ENCODE measurements at places on chromosomes 5 and 9.

DNA sequence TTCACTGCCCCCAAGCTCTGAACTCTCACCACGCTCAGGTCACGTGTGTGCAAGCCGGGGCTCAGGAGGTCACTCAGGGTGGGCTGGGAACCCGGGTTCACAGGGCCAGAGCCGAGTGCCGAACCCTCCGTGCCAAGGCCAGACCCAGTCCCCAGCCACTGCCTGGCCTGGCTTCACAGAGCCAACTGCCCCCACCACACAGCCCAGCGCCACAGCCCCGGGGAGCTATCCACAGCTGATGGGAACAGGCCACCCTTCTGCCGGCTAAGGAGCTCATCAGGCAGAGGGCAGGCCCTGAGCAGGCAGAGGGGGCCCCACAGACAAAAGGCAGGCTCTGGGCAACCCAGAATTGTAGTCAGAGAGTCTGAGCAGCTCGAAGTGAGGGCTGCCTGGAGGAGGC, 117.0 kb downstream of the VAV2 start:
- no peak for DNase-seq

DNA sequence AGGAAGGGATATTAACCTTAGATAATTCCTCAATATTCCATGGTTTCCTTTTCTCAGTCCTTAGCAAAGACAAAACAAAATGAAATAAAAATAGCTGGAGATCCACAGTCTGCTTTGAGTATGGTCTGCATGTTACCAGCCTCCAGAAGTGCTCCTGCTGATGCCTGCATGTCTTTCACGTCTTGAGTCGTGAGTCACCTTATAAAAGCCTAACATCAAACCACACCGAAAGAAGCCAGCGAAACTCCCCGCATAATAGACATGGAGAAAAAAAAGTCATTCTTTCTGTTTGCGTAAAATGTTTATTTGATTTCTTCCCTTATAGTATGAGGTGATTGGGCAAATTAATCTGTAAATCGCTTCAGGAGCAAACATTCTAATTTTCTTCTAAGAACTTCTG, 380.5 kb downstream of the SLCO4C1 start:
- no peak for DNase-seq

DNA sequence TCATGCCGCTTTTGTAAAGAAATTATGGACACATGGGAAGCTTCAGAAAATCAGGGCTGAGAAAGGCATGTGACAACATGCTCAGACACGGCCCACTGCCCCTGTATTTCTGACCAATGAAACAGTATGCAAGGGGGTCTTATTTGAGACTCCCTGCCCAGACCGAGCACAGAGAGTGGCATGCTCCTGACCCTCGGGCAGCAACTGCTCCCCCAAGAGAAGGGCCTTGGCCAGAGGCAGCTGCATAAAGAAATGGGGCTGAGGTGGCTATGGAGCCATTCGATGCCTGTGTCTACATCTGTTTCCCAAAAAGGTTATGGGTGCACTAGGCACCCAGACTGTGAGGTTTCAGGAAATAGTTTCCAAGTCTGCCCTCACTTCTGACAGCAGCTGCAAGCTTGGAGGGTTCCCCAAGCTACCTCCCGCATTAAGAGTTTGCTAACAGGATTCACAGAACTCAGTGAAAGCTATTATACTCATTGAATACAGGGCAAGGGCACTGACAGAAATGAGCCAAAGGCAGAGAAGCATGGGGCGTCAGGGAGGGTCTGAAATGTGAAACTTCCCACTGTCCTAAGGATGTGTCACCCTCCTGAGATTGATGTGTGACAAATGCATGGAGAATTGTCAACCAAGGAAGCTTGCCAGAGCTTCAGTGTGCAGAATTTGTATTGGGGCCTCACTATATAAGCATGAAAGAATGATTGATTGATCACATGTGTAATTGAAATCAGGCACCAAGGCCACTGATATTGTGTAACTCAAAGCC, 94.3 kb downstream of the DAP start:
- DNase-seq: no peak

DNA sequence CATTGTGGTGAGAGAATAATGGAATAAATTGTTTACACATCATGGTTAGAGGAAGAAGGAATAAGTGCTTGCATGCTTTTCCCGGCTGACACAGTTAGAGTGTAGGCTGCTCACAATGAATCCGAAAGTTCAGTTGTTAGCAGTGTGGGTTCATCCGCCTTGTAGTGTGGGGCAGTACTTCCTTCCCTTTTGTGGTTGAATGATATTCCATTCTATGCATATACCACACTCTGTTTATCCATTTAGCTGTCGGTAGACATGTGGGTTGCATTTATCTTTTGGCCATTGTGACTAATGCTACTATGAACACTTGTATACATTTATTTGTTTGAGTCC, 84.0 kb downstream of the COL5A1 start:
- no peak for DNase-seq

DNA sequence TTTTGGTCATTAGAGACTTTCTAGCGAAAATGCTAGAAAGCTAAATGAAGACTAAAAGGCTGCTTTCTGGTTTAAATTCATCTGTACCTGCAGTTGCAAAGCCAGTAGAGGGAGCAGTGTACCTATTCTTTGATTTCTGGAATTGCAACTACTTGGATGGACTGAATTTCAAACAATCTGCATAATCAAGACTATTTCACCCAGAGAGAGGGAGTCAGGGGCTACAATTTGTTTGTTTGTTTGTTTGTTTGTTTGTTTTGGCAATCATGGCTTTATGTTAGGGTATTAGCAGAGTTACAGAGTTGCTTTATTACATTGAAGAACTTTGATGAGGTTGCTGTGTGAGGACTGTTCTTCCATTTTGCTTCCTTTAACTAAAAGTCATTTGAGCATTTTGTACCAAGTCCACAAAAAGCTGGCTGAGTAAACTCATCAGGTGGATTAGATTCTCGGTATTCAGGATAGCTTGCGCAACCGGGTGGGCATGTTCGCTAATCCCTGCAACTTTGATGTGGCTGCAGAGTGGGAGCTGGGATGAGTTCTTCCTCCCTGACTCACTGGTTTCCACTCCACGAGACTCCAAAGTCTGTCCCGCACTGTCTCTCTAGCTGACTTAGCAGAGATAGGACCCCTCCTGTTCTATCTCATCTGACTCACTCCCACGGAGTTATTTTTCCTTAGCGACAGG, 80.0 kb upstream of the TUT7 start:
- DNase-seq: no peak
